ENCODE measurements at places on chromosomes 4 and X. TPM values are rescaled to one million over a fixed set of nuclear protein-coding genes. Genes with fewer than 3 reads are reported as not detected.

The MAGEA1 gene
- not detected for total RNA-seq

The MAOB gene
- total RNA-seq: 0.36 TPM

GRCh38 chr4:169239221-169239905 is 31.4 kb downstream of the SH3RF1 start:
- peak; percentile 47 for DNase-seq

GRCh38 chrX:79325263-79325958 is 41.7 kb downstream of the ITM2A start:
- DNase-seq: no peak

DNA sequence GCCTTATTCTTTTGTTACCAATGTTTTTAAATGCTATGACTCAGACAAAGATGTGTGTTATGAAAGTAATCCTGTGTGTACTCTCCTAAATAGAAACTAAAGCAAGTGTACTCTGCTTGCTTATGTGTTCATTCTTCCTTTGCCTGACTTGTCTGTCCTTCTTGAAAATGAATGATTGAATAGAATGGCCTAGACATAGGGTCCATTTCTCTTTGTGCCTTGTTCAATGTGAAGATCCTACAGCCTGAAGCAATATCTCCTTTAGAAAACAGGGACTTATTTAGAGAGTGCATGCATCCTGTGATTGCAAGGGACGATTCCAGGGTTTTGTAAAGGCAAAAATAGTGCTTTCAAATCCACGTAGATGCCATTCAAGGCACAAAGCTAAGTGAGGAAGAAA is 343.6 kb upstream of the TACR3 start:
- no peak for DNase-seq

DNA sequence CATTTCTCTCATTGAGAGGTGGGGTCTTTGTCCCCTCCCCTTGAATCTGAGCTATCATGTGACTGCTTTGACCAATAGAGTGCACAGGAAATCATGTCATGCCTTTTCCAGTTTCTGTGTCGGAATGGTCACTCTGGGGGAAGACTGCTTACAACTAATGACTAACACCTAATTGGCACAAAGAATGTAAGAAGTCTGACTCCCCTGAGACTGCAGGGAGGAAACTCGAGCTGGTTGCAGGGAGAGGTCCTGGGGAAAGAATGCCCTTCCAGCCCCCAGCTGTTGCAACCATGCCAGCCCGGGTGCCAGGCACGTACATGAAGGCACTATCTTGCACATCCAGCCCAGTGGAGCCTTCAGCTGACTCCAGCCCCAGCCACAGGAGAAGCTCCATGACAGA is 254.2 kb downstream of the DHX15 start:
- no peak for DNase-seq

GRCh38 chrX:43840265-43840664 is 42.0 kb downstream of the MAOB start:
- no peak for DNase-seq

- DNase-seq: no peak
Measured at GRCh38 chr4:139682741-139683151, 17.1 kb downstream of the MGST2 start.

All from IMR-90 (cell line).